ENCODE measurements at places on chromosomes 12 and 14.

DNA sequence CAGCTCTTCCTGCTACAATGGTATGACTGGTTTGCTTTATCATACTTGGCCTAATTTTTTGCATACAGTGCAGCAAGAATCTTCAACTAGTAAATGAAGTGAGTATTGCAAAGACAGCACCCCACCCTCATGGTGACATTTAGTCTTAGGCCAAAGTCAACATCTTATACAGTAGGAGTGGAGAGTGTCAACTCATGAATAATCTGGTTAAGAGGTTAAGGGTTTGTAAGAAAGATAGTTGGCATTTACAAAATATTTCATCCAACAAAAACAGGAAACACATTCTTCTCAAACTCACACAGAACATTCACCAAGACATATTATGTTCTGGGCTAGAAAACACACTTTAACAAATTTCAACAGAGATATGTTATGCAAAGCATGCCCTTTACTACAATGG is 2.2 kb upstream of the OAS1 start:
- no peak for DNase-seq

- no peak for DNase-seq
Measured at GRCh38 chr12:43675048-43675904, 83.3 kb downstream of the PUS7L start.

DNA sequence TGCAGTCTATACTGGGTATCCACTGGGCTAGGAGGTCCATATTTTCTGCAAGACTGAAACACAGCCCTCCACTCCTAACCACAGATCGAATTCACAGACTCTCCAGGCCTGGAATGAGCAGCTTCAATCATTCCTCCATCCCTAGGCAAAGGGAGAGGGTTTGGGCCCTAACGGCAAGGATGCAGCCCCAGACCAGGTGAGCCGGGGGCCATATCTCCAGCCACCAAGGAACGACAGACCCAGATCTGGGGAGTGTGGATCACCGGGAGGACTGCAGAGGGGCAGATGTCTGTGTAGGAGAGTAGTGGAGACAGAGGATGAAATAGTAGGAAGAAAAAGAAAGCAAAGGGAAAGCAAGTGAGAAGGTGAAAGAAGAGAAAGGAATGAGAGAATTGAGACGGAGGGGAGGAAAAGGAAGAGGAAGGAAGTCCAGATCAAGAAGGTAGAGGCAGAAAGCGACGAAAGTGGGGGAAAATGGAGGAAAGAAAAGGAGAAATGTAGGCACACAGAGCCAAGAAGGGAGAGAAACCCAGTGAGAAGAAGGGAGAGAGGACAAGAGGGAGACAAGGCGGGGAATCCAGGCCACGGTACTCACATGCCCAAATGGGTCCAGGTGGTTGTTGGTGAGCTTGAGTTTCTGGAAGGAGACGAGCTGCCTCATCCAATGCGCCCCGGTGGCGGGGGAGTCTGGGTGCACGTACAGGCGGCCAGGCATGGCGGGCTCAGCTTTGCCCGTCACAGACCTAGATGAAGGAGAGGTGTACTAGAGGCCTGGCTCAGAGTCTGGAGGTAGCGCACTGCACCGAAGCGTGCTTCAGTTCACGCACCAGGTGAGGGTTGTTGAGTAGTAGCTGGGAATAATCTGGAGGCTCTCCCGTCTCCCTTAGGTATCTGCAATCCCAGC is 7.7 kb downstream of the TBX5 start:
- DNase-seq: no peak

DNA sequence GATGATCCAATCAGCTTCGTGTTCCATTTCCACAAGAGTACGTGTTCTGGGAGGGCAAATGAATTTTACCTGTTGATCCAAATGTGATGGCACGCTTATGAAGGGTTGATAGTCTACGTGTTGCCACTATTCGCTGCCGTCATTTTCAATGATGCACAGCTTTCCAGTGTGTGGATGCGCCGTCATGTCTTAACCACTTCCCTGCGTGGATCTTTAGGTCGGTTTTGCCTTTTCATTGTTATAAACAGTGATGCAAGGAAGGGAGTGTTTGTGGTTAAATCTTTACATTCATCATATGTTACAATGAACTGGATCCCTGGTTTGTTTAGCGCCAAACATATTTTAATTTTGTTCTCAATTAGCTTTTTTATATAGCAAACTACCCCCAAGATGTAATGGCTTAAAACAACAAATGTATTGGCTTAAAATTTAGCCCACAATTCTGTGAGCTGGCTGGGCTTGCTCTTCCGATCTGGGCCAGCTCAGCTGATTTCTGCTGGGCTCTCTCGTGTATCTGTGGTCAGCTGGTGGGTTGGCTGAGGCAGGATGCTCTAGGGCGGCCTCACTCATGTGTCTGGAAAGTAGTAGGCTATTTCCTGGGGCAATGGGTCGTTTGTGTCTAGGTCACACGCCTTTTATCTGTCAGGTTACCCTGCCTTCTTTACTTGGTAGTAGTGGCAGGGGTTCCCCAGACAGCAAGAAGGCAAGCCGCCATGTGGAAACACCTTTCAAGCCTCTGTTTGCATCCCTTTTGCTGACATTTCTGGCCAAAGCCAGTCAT is 176.7 kb downstream of the CRADD start:
- no peak for DNase-seq

DNA sequence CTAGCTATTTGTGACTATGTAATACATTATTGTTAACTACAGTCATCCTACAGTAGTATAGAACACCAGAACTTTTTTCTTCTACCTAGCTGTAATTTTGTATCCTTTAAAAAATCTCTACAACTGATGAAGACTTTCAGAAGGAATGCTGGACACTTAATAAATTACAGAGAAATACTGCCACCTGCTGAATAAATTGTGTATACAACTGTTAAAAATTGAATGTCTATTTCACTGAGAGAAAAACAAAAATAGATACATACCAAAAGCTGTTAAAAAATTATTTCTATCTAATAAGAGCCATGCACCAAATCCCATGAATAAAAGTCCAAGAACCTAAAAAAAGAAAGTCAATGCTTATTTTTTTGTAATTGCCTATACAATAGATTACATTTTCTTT is 6.6 kb downstream of the TSPAN19 start:
- DNase-seq: no peak

- no peak for DNase-seq
Measured at GRCh38 chr14:78933948-78934524, 763.9 kb downstream of the NRXN3 start.

DNA sequence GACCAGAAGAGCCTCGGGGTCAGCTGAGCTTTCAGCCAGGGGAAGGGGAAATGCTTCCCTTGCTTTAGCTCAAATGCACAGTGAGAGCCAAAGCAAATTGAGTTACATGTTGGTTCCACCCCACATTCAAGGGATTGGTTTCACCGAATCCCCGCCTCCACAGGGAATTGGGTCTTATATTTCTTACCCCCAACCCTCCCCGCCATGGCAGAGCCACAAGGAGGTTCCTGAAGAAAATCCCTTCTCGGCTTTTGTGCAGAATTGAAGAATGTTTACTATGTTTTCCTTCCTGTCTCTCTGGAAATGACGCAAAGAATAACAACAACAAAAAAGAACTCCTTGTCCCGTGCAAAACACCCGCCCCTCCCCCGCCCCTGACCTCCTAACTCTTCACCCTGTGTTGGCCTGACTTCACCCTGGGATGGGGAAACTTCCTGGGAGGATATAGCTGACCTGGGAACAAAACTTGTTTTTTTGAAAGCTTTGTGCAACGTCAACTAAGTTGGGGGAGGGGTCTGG is 21.9 kb upstream of the CIPC start:
- no peak for DNase-seq

DNA sequence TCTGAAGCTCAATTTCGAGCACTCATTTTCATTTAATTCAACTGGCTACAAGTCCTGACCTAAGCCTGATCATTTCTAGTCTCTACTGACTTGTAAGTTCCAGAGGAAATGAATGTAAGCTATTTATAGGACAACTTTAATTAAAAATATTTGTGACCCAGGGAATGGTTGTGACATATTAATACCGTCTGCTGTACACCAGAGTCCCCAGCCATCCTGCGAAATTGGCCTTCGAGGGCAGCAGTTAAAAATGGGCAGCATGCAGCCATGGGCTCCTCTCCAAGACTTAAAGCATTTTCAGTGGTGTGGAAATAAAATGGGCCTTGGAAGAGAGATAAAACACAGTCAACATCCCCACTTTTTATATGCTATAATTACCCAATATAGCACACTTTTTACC is 30.7 kb upstream of the OVCH1 start:
- DNase-seq: no peak

DNA sequence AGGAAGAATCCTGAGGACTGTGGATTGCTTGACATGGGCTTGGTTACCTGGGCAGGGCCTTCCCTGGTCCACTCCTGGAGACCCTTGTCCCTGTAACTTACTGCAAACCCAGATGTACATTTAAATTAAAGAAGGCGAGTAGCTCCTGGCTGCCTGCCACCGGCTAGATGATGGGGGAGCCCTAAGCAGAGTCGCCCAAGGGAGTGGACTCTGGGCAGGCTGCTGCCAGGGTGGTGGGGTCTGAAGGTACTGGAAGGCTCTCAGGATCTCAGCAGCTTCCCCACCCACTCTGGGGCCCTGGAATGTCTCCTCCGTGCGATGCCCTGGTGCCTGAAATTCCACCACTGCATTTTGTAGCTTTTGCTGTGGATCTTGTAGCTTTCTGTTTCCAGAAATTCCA is 74.7 kb downstream of the FBXL14 start:
- DNase-seq: no peak

DNA sequence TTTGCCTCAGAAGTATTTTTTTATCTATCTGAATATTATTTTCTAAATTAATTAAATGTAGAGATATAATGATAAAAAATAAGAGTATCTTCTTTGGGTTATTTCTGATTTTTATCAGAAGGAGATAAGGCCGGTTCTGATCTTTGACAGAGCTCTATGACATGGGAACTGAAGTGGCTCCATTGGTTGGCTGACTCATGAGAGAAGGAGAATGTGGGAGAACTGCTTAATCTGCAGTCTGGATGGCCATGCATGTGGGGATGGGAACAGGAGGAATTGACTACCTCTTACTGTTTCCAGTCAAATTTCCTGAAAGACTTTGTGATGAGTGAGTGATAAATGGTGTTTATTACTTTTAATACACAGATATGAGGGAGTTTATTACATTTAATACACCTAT is 155.8 kb upstream of the ATP2B1 start:
- no peak for DNase-seq

GRCh38 chr14:77039285-77040058 is 11.0 kb upstream of the IRF2BPL start:
- no peak for DNase-seq

DNA sequence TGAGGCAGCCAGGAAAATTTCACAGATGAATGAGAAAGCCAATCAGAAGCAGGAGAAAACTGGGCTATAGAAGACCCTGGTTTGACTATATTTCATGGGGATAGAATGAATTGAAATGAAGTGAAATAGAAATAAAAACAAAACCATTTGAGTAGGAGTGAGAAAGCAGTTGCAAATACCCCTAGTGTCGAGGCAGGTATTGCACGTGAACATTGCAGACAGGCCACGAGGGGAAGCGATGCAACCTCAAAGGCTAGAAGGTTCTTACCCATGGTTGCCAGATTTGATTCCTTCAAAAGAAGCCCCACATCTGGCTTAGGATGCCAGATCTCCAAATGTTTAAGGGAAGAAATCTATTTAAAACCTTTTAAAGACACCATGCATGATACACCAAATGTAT is 648.9 kb downstream of the VRK1 start:
- DNase-seq: no peak

DNA sequence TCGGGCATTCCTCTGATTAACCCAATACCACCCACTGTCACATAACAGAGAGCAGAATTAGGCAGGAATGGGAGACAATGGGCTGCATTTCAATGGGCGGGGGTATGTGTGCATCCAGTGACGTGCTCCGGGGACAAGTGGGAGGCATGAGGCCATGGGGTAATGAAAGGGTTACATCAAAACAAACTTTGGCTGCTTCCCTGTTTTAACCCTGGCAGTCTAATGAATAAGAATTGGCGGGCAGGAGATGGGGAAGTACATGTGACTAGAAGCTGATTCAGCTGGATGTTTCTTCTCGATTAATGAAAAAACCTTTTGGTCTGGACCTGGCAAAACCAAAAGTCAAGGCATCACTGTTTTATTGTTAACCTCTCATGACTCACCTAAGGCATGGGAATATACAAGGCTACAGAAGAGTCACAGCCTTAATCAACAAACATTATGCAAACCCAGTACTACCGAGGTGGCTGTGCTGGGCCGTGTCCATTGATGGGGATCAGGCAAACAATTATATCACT is 44.2 kb downstream of the SOCS2 start:
- DNase-seq: no peak

DNA sequence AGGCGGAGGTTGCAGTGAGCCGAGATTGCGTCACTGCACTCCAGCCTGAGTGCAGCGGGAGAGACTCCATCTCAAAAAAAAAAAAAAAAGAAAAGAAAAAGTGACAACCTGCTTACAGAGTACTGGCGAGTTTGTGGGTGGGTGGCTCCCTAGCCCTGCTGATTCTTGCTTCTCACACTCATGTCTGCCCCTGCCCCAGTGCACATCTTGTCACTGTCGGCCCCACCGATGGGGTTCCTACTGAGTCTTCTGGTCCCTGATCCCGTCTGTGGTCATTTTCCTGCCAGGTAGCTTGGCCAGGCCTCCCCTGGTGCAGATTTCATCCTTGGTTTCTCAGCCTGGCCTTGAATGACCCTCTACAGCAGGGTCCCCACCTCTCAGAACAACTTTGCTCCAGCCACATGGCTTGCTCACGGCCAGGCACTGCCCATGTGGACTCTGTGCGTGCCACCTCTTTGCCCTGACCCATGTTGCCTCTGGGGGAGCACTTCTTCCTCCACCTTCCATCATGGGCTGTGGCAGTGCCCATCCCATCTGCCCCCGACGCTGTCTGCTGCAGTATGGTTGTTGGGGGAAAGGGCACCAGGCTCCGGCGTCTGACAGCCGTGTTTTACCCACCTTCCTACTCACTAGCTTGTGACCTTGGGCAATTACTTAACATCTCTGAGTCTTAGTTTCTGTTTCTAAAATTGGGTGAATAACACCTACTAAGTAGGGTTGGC is 2.1 kb upstream of the PTPN6 start:
- DNase-seq: no peak

GRCh38 chr12:92123780-92124688 is 21.6 kb downstream of the BTG1 start:
- no peak for DNase-seq

DNA sequence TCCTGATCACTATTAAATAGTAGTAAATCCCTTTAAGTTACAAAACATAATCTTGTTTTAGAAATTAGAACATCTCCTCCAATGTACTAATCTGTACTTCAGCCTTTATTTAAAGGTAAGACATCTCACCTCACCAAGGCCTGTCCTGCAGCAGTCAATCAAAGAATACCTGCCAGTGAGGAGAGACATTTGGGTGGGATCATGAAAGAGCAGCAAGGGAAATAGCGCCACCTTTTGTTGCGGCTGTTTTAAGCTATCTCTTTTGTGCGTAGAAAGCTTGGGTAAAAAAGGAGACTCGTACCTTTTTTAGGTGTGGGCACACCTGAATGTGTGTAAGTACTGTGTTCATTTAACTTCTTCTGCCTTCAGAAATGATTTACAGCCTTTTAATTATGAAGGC is 117.8 kb upstream of the TMTC1 start:
- DNase-seq: no peak

DNA sequence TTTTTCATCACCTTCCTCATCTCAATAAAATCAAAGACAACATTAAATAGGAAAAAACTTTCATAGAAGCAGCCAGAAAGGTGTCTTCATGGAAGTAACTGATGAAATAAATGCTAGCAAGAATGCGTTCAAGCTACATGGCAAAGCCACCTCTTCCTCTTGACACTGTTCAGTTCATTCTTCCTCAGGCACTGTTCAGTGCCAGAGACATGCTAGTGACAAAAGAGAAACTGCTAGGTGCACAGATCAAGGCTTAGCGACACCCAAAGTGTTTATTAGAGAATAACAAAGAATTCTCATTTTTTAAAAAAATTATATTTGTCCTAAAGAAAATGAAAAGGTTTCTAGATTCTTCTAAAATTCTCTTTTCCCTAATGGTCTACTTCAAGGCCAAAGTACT is 7.2 kb downstream of the SLC11A2 start:
- DNase-seq: no peak
